ENCODE measurements at places on chromosomes 11 and 22.

GRCh38 chr11:112223754-112224532, 2.3 kb upstream of the PTS start:
- no peak for DNase-seq

- DNase-seq, result no peak
Measured at GRCh38 chr11:97965849-97966646, 1054.7 kb upstream of the CNTN5 start.

- no peak for DNase-seq
Measured at GRCh38 chr11:1760351-1761109, 3.2 kb downstream of the CTSD start.

GRCh38 chr22:34743110-34743751, 322.7 kb upstream of the ISX start:
- no peak for DNase-seq

DNA sequence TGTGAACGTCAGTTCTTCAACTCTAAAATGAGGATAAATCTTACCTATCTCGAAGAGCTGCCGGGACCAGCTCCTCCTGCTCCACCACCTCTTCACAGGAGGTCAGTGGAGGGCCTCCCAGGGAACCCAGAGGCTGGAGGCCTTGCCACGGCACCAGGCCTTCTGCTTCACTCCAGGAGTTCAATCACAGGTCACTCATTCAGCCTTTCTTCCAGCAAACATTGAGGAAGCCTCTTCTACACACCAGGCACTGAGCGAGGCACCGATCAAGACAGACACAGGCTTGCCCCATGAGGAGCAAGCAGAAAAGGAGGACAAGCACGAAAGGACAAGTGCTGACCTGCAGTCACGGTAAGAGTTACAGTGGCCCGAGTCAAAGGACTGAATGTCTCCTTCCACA, 64.8 kb upstream of the WNT11 start:
- no peak for DNase-seq

DNA sequence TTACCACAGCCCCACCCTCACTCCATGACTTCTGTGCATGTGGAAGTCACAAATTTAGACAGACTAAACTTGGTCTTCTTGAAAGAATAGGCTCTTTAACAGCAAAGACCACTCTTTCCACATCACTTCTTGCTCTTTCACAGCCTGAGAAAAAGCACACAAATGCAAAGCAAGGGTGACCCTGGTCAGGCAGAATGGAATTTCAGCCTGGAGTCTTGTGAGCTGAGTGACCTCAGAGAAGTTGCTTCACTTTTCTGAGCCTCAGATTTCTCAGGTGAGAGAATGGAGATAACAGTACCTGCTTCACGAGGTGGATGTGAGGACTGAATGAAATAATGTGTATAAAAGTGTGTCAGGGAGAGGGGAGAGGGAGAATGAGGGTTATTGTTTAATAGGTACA, 26.8 kb upstream of the LIPT2 start:
- DNase-seq, result no peak

GRCh38 chr11:117823294-117823945, 1.1 kb downstream of the FXYD2 start:
- DNase-seq, result peak; percentile 26

- DNase-seq, result no peak
Measured at GRCh38 chr22:19519041-19519926, 4.9 kb downstream of the CLDN5 start.

DNA sequence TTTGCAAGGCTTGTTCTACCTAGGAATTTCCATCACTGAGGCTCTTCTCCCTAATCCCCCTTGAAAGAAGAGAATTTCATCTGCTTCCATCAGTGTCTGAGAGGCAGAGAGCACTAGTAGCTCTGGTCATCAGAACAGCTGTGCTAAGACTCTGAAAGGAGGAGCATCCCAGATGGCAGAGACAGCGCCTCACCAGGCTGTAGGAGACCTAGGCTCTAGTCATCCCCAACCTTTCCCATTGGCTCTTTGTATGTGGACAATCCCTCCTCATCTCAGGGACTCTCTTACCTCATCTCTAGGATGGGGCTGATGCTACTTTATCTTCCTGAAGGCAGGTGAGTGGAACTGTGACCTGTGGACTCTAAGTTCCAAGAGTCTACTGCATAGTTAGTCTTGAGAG, 8.8 kb upstream of the OR9I1 start:
- DNase-seq, result no peak

GRCh38 chr11:44246726-44247125, 63.2 kb downstream of the ALX4 start:
- no peak for DNase-seq
